Mucosa of gallbladder (tissue), 1 donor: ENCODE measurements at places on chromosomes 16 and 17.
A peak's percentile ranks its signal among the peaks of the same experiment; 100 is the strongest.

- no peak for DNase-seq
These were observed 11.6 kb downstream of the CLTC start for GRCh38 chr17:59631276-59631675.

DNA sequence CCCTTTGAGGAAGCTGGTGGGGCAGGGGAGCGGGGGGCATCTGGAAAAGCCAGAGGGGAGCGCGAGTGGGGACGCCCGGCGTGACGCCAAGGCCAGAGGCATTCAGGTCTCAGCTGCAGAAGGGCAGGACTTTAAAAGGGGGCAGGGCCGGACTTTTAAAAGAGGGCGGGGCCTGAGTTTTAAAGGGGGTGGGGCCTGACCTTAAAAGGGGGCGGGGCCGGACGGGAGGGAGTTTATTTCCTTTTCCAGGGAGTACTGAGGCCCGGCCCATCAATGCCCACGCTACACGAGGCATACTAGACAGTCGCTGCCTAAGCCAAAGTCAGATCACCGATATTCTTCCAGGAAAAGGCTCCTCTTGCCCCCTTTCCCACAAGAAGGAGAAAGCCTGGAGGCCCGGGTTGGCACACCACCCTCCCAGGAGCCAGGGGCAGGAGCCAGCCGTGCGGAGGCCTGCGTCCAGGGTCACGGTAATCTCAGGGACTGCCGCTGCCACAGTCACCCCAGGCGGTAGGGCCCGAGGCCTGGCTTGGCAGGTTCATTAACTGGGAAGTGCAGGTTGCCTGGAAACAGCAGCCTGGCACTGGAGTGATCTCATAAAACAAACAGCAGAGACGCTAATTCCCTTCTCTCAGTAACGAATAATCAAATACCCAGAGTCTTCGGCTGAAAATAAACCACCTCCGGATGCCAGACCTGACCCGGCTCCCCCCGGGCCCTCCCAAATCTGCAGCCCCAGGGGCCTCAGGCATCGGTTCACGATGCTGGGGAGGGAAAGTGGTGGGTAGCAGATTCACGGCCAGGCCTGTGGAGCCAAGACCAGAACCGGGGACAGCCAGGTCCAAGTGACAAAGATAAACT is 90.7 kb downstream of the TIMM22 start:
- peak; percentile 81 for DNase-seq

- peak; percentile 95 for DNase-seq
These were observed 10.6 kb upstream of the AURKB start for GRCh38 chr17:8220783-8221662.

- no peak for DNase-seq
These were observed 62.8 kb upstream of the GPR139 start for GRCh38 chr16:20136446-20136968.

- DNase-seq, result no peak
These were observed 6.7 kb downstream of the SNN start for GRCh38 chr16:11674818-11675560.

DNA sequence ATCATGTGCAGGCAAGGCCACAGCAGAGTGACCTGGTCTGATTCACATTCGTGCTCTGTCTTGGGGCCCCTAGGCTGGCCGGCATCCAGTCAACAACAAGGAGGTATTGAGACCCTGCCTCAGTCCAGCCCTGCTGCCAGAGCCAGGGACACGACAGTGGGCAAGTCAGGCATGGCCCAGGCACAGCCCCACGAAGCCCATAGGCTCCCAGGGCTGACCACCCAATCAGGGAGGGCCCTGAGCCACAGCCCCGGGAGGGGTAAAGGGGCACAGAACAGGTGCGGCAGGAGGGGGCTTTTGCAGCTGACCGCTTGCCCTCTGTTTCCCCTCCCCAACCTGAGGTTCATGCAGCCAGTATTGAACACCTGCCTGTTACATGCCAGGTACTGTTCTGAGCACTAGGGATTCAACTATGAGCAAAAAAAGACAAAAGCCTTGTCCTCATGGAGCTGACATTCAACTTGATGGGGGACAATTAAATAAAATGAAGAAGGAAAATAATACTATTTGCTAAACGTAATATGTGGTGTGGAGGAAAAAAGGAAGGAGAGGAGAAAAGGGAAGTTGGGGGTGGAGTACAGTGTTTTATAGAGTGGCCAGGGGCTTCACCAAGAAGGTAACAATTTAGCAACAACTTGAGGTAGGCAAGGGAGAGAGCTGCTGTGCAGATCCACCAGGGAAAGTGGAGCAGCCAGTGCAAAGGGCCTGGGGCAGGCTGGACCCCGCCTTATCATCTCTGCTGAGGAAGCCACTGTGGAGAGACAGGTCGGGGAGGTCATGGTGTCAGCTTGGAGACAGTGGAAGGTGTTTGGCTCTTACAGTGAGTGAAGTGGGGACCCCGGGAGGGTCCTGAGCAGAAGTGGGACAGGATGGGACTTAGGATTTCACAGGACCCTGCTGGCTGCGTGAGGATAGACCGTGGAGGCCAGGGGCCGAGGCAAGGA is 6.1 kb downstream of the DRC3 start:
- DNase-seq, result no peak

DNA sequence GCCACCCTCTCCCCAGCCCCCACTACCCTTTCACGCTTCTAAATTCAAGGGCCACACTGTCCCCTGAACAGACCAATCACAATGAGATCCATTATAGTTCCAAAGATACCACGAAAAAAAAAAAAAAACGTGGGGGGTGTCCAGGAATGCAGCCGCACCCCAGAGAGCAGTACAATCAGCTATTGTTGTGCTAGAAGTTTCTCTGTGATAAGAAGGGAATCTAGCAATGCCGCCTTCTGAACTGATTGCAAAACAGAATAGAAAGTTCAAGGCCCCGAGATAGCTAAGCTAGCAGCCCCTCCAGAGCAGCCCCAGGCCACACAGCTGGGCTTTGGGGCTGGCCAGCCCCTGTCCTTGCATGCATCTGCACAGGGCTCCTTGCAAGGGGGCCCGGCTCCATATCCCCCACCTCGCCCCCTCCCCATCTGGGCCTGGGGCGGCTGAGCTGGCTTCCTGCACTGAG is 86.9 kb upstream of the CBX4 start:
- no peak for DNase-seq

GRCh38 chr16:89290472-89290871 is 73.0 kb downstream of the ZNF778 start:
- no peak for DNase-seq

DNA sequence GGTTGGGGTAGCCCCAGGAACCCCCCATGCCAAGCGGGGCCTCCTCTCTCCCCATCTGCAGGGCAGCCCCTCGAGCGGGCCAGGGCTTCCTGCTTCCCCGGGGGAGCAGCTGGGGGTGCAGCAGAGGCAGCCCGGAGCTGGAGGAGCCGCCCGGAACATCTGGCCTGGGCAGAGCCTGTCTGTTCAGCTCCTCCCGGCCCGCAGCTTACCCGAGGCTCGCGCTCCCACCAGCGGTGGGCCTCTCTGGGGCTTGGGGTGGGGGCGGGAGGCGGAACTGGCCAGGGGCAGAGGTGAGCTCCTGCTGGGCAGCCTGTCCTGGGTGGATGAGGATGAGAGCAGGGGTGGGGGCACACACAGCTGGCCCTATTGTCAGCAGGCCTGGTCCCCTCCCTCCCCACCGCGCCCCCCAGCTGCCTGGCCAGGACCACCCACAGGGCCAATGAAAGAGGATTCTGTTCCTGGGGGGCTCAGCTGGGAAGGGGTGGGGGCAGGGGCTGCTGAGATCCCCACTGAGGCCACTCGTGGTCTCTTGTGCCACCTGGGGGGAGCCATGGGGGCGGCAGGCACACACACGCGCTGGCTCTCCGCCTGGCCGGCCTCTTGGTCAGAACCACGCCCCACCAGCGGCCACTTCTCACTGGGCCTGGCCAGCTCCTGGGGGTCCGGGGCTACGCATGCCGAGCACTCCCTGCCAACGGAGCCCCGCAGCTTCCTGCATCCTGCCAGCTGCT is 34.7 kb downstream of the BAHCC1 start:
- no peak for DNase-seq

DNA sequence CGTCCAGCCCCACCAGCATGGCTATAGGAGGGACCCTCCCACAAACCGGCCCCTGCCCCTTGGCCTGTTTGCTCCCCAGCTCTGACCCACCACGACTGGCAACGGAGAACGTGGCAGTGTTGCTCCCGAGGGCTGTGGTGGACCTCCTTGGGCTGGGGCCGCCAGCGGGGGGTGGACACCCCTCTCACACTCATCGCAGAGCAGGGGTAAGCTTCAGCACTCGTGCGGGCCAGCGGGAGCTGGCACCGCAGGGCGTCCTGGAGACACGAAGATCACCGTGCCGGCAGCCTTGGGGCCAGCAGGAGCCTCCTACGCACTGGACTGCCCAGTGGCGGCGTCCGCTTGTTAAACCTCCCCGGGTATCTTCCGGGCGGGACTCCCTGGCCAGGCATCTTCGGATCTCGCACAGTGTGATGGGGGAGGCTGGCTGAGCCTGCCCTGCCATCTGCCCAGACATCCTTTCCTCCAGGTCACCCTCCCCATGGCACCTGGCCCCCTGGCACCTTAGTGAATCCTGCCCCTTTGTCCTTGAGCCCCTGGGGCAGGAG is 53.5 kb downstream of the ABR start:
- no peak for DNase-seq

- no peak for DNase-seq
These were observed 33.3 kb upstream of the SMPD3 start for GRCh38 chr16:68481636-68482035.

GRCh38 chr17:55648086-55648485 is 74.6 kb downstream of the TMEM100 start:
- DNase-seq, result no peak

GRCh38 chr17:40485851-40486521 is 15.4 kb downstream of the TNS4 start:
- peak; percentile 53 for DNase-seq

DNA sequence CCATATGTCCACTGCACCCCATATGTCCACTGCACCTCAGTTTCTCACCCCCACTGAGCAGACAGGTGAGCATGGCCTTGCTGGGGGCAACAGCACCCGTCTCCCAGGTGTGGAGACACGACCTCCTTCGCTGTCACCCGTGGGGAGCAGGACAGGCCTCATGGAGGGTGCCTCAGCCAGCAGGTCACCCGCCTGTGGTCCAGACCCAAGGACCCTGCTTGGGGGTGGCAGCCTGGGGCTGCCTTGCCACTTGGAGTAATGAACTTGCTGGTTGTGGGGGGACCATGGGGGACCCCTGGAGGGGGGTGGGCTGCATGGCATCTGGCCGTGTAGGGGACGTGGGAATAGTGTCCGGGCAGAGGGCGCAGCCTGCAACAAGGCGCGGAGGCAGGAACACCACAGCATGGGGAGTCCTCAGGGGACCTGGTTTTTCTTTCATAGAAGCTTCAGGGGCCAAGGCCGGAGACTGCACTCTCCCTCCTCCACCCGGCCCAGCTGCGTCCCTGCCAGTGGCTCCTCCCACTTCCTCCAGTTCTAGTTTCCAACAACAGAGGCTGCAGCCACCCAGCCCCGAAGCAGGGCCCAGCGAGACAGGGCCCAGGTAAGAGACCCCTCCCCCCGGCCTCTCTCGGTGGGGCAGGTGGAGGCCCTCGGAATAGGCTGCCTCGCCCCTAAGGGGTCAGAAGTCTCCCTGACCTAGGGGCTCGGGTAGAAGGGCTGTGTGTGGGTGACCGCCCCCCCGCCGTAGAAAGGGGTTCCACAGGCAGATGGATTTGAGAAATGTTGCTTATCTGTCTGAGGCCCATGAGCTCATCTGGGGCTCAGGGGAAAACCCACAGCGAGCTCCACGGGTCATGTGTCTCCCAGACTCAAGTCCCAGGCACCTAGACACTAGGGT is at the start of gene NHLRC4:
NHLRC4 (plus strand) TSS at position 531 of the 898 bp plus-strand sequence. CDS start 1,043 bp downstream, outside the sequence.
- peak; percentile 67 for DNase-seq

DNA sequence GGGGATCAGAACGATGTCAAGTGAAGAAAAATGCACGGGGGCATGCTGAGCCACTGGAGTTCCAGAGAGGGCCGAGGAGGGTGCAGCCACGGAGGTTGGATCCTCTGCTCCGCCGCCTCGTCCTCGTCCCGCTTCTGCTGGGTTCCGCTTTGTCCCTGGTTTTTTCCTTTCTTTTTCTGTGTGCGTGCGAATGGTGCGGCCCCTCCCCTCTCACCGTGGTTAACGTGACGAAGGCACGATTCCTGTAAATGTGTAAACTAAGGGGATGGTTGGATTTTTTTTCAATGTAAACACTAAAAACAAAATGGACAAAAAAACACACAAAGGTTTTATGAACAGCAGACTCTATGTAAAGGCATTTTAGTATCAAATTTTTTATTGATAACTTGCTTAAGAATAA is 46.7 kb downstream of the ACTG1 start:
- DNase-seq, result peak; percentile 63

DNA sequence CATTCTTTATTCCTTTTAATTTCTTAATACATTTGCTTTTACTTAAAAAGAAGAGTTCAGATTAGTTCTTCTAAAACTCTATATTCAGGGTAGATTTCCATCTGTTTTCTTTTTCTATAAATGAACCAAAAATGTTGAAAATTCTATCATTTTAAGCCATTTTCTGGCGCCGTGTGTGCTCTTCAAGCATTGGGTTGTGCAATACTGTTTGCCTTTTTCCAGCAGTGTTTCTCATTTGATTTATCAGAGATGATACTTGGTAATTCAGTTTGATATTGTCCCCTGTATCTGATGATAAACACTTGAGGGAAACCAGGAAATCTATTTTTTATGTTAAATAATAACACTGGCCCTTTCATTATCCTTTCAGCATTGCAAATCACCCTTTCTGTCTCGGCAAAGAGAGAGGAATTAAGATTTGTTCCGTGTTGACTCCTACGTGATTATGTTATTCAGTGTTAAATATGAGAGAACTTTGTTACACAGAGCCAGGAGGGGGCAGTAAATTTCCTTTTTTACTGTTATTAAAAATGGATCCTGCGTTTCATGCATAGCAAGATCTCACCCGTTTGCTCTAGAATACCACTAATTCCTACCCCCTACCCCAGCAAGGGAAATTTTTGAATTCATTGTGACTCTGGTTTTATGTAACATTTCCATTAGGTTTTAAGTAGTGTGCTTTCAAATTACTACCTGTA is 606.9 kb upstream of the RBFOX1 start:
- DNase-seq, result no peak
